Pons (tissue), 1 donor: ENCODE measurements at places on chromosomes 16 and 17.
A peak's percentile ranks its signal among the peaks of the same experiment; 100 is the strongest.

GRCh38 chr17:17732892-17733670, 51.8 kb downstream of the RAI1 start:
- DNase-seq = peak; percentile 57

GRCh38 chr16:56858374-56858773, 6.6 kb upstream of the SLC12A3 start:
- DNase-seq = no peak

DNA sequence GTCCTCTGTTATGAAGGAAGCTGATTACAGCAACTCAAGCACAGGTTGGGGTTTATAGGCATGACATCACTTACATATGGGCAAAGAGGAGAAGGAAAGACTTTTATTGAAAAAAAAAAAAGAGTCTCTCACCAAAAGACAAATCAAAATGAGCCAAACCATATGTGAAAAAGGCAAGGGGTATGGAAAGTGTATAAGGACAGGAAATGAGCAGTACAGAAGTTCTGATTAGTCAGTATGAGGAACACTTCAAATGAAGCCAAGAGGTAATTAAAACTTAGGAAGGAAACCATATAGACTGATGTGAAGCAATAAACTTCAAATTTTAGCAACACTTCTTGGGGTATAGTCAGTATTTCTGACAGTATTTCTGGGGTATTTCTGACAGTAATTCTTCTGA, 1372.6 kb downstream of the CDH11 start:
- DNase-seq = no peak

DNA sequence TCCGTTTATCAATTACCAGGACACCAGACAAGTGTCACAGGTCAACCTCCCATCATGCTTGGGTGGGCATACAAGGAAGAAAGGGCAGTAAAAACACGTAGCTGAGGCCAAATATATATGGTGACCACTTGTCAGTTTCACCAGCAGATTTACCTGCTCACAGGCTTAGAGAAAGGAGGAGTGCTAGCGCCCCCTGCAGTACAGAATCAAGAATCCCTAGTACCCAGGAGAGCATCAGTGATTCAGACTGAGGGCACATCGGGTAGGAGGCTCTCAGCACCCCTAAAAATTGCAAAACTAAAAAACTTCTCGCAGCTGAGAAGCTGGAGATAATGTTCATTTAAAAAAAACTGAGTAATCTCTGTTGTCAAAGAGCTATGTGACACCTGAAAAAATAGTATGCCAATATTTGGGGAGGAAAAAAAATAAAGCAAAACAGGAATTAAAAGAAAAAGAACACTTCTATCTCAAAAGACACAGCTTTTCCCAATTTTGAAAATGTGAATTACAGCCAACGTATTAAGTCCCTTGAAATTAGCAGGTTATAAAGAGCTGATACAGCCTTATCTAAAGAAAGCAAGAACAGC, 21.2 kb upstream of the MON1B start:
- DNase-seq = peak; percentile 38

DNA sequence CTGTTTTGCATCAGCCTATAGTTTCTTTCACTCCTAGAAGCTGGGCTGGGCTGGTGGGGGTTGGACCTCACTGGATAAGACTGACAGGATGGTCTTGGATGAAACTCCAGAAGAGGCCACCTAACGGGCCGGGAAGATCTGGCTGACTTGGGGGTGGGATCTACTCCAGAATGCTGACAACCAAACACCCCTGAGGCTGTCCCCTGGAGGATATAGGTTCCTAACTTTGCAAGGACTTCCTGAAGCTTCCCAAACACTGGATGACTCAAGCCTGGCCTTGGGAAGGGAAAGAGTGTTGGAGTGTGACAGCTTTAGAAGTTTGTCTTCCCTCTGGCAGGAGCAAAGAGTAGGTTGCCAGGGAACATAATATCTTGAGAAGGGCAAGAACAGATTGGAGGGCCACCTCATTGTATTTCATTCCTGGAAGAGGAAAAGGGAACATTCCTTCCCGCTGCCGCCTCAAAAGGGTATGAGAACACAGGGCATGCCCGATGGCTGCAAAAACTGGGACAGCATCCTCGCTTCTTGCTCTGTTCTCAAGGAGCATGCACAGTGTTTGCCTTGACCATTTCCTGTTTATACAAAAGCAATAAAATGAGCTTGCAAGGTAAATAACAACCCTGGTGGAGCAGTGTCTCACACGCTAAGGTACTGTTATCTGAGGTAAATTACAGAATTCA, 6.8 kb upstream of the CYB5B start:
- DNase-seq = peak; percentile 37

GRCh38 chr16:4803898-4804762, 1.7 kb upstream of the ROGDI start:
- no peak for DNase-seq

DNA sequence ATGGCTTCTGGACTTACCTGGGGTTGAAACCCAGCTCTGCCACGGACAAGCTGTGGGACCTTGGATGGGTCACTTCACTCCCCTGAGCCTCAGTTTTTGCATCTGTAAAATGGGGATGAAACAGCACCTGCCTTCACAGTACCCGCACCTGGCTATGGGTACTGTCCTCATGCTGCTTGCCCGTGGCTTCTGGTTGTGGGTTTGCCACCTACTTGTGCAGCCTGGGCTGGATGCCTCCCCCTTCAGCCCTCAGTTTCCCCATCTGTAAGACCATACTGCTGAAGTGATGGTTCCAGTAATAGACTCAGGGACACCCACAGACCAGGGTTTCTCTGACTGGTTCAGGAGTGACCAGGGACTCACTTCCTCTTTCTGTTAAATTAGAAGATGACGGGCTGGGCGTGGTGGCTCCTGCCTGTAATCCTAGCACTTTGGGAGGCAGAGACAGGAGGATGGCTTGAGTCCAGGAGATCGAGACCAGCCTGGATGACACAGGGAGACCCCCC, 9.4 kb downstream of the GLIS2 start:
- DNase-seq = no peak

- no peak for DNase-seq
Observed at GRCh38 chr17:50603340-50603739, 31.3 kb upstream of the ABCC3 start.

- DNase-seq = peak; percentile 88
Observed at GRCh38 chr16:70653809-70654771, 7.7 kb downstream of the IL34 start.
